ENCODE measurements at places on chromosomes 2 and 18.

DNA sequence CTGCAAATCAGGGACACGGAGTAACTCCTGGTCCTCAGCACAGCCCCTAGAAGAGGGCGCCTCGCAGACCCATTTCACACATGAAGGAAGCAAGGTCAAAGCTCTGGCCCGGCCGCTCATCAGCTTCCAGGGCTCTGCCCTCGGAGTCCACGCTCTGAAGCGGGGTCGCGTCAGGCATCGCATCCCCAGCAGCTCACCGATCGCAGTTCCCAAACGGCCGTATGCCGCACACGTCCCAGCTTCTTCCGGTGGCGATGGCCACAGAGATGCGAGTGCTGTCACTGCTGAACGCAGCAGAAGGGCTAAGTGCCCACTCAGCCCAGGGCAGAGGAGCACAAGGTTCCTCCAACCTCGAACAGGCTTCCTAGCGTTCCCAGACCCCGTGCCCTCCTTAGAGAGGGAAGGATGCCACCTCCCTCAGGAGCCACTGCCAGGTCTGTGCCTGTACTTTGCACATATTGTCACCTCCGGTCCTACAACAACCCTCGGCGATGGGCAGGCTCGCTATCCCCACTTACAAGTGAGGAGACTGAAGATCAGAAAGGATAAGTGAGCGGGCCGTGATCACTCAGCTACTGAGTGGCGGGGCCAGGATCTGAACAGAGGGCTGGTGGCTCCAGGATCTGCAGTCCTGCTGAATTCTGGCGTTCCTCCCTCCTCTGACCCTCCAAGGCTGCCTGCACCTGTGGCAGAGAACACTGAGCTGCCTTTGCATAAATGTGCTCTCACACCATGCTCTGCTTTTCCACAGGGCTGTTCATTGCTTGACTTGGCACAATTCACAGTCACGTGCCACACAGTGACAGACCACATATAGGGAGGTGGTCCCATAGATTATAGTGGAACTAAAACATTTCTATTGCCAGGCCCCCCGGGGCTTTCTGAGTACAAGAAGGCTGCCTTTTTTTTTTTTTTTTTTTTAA, 71.4 kb downstream of the COPS8 start:
- no peak for DNase-seq

DNA sequence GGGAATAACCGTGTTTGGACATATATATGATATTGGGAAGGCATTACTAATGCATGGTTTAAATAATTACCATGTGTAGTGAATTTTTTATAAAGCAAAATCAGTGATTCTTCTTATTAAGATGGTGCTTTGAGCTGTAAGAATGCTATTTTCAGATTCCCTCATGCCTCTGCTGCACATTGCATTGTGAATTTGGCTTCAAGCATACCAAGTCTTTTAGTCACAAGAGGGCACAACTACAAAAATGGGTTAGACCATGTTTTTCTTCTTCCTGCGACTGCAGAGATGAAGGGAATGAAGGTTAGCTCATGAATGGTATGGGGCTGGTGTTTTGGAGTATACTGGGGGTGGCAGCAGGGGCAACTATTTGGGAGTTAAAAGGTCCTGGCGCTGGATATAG, 320.1 kb downstream of the SLC4A3 start:
- no peak for DNase-seq

DNA sequence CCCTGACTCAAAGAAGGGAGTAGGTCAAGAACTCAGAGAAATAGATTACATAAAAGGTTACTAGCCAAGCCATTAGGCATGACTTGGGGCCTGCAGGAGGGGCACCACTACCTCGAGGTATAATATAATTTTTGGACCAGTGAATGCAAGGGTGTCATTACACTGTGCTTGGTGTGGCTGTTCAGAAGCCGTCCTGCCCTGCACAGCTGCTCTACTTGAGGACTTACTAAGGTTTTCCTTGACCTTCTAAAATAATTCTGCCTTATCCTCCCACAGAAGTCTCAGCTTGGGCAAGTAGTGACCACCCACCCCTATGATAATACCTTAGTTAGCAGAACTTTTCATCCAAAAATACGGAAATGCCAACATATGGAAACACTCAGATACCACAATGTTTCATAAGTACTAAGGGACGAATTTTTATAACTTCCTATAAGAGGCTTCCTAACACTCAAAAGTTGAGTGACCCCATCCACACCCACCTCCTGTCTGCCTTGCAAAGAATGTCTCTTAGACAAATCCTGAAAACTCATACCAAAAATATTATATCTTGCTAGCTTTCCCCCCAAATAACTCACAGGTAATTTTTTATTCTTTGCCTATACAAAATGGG, 17.7 kb upstream of the ATG16L1 start:
- no peak for DNase-seq

DNA sequence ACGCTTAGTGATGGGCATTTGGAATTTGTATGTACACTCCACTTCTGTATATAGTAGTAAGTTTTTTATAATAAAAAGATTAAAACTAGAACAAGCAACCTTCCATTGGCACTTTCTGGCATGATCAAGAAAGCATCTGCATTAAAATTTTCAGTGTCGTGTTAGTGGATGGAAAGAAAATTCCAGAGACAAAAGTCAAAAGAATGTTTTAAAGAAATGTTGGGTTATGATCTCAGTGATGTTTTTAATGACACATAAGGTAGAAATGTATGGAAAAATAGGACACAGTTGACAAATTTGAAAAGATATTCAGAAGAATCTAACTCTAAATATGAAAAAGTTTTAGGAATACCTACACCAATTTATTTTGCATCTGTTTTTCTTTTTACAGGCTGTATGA, 126.1 kb upstream of the FAM117B start:
- no peak for DNase-seq

DNA sequence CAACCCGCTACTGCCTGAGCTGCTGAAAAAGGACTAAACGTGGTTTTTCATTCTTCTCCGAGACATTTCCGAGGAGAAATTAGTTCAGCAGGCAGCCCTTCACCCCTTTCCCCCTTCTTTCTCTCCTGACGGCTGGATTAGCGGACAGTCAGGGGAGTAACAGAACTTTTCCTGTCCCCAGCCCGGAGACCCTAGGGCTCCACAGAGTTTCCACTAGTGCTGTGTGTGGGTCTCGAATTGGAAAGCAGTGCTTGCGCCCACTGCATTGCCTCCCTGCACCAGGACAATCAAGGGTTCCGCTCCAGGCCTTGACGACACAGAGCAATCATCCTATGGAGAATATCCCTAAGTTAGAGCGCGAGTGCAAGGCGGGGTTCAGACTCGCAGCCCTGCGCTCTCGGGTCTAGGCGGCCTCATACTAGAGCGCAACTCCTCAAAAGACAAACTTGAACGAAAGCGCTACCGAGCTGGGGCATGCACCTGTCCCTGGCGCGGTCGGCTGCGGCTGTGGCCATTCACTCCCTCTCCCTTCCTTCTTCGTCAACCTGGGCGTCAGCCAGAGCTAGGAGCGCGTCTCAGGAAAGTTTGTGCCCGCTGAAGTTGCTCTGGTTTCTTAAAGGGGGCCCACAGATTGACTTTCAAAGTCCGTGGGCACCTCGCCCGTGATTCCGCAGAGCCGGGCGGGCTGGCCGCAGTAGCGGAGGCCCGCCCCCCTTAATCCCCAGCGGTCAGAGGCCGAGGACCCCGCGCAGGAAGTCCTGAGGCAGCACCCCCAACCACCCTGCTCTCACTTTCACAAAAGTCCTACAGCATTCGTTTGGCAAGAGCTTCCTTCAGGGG, 801 bp downstream of the OSR1 start:
- no peak for DNase-seq

- DNase-seq: no peak
Observed at GRCh38 chr18:34098109-34098508, 126.6 kb downstream of the NOL4 start.

- no peak for DNase-seq
Observed at GRCh38 chr2:20717641-20718040, 50.7 kb downstream of the GDF7 start.

- no peak for DNase-seq
Observed at GRCh38 chr18:49492694-49493033, 5.6 kb upstream of the C18orf32 start.

DNA sequence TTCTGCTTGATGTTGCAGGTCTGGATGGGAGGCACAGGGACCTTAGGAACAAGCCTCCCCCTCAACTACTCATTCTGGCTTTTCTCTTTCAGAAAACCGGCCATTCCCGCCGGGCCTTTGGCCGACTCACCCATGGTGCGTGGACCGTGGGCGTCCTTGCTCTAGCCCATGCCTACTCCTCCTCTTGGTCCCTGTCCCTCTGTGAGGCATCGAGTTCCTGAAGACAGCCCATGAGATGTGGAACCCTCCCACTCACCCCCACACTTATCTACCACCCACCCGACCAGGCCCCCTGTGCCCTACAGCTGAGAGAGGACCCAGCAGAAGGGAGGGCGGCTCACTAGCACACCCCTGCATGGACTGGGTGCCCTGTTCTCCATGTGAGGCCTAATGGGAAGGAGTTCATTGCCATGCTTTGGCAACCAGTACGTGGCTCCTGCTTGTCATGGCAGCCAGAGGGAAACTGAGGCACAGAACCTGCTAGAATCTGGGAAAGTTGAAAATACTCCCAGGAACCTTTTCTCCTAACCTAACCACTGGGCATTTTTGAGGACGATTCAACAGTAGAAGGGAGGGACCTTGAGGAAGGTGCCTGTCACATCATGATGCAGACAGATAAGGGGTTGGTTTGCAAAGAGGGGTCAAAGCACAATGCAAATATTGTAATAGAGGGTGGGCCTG, 8.5 kb downstream of the SPEG start:
- DNase-seq: no peak

GRCh38 chr2:19914266-19914975, 12.6 kb upstream of the TTC32 start:
- no peak for DNase-seq

DNA sequence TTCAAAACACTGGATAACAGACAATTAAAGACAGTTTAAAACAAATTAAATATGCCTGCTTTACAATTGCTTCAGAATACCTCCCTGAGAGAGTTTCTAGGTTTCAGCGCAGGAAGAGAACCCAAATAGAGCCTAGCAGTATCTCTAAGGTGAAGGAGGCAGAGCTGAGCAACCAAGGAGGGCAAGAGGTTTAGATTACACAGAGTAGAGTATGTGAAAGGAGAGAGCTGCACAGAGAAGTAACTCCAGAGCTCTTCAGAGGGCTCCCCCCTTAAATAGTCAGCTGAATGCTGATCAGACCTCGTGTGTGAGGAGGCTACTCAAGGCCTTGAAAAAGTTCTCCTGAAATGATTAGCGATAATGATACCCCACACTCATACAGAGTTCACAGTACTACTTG, 386.5 kb upstream of the TCF4 start:
- DNase-seq: no peak

GRCh38 chr18:11310476-11311086, 161.2 kb upstream of the PIEZO2 start:
- no peak for DNase-seq

- DNase-seq: no peak
Observed at GRCh38 chr2:10237392-10238321, 65.0 kb upstream of the HPCAL1 start.

- DNase-seq: no peak
Observed at GRCh38 chr2:47028846-47029560, 113.4 kb upstream of the MCFD2 start.

DNA sequence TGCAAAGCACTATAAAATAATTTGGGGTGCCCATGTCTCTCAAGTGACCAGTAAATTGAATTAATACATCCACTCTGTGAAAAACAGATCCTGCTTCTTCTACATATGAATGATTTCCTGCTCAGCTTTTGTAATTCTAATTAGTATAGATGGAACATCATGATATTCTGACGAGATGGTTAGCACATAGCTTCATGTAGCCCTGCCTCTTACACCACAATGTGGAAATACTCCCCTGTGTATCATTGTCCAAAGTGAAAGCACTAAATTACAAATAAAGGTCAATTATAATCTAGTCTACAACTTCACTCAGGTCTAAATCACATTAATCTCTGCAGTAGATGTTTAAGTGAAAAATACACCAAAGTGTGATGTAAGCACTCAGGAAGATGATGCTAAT, 32.9 kb upstream of the SYT4 start:
- no peak for DNase-seq

GRCh38 chr2:42979870-42980763, 187.7 kb upstream of the HAAO start:
- DNase-seq: no peak

DNA sequence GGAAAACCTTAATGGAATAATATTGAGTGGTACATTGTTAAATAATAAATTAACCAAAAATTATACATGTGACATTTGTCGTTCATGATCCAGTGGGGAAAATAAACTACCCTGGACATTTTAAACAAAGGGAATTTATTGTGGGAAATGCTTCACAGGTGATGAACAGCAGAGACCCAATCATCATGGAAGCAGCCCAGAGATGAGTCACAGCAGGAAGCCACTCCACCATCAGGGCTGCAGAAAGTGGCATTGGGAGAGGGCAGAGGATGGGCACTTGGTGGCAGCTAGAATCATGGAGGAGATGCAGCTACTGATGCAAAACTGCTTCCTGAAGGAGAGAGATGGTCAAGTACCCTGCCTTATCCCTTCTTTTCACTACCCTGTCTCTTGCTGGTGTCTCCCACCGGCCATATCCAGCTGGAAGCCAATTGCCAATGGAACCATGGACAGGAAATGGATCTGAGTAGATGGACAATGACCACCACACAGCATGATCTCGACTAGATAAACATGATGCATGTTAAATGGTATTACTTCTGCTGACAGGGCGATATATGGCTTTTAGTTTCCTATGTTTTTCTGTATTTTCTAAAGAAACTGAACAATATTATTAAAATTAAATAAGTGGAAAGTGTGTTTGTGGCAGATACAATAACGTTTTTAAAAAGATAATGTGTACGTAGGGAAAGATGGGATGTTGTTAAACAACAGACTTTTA, 139.8 kb downstream of the RPIA start:
- DNase-seq: no peak

GRCh38 chr2:12127638-12128037, 381.2 kb downstream of the LPIN1 start:
- DNase-seq: no peak

DNA sequence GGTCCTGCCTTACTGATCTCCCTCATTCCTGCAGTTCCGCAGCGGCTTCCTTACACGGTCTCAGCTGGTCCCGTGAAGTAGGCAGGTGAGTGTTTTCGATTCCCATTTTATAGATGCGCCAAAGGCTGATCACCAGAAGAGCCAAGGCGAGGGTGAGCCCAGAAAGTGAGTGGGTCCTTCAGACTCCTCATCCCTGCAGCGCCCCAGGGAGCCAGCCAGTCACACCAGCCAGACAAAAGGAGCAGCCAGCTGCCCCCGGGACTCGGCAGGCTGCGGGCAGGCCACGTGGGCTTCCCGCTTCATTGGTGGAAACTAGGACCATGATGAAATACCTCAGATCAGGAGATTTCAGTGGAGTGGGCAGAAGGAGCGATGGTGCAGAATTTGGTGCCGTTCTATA, 85.9 kb downstream of the SMAD7 start:
- no peak for DNase-seq

GRCh38 chr2:110804915-110805314, 72.5 kb downstream of the ACOXL start:
- DNase-seq: no peak

DNA sequence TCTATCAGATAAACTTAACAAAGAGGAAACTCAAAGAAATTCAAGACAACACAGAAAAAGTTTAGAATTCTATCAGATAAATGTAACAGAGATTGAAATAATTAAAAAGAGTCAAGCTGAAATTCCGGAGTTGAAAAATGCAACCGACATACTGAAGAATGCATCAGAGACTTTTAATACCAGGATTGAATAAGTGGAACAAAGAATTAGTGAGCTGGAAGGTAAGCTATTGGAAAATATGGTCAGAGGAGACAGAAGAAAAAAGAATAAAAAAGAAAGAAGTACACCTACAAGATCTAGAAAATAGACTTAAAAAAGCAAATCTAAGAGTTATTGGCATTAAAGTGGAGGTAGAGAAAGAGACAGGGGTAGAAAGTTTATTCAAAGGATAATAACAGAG, 88.0 kb downstream of the ATP8B1 start:
- DNase-seq: no peak
